Mucosa of descending colon (tissue), 3 donors: ENCODE measurements at places on chromosomes 7 and 10.

GRCh38 chr10:125441151-125441550, 241.8 kb downstream of the TEX36 start:
- no peak for DNase-seq

DNA sequence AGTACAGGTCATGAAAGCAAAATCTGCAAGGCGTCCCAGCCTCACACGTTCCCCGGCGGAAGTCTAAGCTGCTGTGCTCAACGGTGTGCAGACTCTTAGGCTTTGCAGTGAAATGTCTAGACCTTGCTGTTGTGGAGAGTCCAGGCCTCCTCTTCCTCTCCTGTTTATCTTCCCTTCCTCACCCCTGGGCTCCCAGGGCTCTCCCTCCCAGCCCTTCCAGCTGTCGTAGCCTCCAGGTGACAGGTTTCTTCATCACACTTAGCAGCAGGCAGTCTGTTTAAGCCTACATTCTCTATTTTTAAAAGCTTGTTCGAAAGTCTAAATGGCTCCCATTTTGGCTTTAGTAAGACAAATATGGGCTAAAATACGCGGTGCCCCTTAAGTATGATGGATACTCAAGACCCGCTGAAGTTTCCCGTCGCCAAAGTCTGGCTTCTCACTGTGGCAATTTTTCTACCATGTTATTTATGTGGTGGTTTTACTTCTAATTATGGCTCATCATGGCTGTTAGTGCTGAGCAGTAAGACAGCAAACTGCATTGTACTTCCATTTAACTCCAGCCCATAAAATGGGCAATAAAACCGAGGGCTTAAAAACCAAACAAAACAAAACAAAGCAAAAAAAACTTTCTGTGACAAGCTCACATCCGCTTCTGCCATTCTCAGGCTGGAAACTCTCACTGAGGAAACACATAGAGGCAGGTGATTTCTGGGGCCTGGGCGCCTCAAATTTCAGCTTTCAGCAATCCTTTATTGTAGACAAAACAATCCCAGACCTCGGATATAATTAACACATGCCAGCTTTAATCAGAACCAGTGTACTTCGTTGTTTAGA, 243.2 kb downstream of the SNX10 start:
- no peak for DNase-seq

GRCh38 chr10:43186150-43186549, 47.9 kb downstream of the CSGALNACT2 start:
- DNase-seq, result no peak

DNA sequence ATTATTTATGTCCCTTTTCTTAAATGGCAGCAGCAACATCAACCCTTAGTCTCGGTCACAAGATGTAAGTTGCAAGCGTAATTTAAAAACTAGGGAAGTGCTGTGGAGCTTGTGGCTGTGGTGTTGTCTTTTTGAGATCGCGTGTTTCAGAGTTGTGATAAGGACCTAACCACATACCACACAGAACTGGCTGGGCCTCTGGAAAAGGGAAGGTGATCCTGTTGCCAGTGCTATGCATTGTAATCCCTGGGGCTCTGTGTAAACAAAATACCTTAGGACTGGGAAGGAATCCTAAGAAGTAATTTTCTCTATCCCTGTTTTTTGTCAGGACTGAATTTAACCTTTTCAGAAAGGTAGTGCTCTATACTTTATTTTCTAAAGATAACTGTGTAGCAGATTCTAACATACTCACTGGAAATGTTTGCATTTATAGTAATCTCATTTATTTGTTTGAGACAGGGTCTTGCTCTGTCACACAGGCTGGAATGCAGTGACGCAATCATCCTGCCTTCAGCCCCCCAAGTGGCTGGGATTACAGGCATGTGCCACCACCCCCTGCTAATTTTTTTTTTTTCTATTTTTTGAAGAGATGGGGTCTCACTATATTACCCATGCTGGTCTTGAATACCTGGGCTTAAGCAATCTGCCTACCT, 60.4 kb downstream of the INPP5F start:
- DNase-seq, result no peak

- DNase-seq, result no peak
Observed at GRCh38 chr7:40935435-40935834, 767.5 kb downstream of the INHBA start.

DNA sequence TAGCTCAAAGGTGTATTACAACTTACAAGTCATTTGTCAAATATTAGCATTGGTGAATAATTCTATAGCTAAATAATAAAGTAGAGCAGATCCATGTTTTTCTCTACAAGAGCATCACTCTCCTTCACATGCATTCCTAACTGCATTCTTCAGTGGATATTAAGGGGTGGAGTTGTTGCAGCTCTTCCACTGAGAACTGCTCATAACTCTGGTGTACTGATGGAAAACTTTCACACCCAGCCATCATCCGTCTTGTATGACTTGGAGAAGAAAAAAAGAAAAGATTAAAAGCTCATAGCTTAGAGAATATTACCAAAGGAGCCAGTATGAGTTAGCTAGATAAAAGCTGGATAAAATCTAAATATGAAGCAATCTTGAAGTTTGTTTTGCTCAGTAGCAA, 10.2 kb upstream of the FAM13C start:
- no peak for DNase-seq

- DNase-seq, result no peak
Observed at GRCh38 chr10:120428754-120429153, 28.3 kb upstream of the PLPP4 start.

GRCh38 chr10:98478430-98479222, 31.9 kb upstream of the HPS1 start:
- no peak for DNase-seq

- no peak for DNase-seq
Observed at GRCh38 chr10:71025535-71025934, 137.2 kb upstream of the PCBD1 start.

DNA sequence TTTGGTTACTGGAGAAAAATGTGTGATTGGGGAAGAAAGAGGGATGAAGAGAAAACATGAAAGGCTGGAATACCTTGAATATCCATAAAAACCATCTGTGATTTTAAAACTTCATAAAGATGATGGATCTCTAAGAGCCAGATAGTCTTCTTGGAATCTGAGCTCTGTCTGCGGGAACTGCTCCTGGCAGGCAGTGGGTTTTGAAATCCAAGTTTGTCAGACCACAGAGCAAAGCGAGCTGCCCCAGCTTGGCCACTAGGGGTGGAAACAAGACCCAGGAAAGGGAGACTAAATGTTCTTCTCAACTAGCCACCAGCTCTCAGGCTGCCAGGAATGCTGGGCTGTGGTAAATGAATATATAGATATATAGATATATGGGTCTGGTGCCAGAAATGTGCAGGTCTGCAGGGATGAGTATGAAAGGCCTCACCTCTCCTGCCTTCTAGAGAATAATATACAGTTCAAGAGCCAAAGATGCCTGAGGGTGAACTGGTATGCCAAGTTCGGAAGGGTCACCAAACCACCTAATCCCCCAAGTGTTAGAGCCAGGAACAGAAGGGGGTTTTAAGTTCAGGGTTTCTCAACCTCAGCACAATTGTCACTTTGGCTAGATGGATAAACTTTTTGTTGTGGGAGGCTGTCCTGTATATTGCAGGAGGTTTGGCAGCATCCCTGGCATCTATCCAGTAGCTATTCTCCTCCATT, 208.8 kb downstream of the KCNMA1 start:
- no peak for DNase-seq

- DNase-seq, result no peak
Observed at GRCh38 chr10:132892004-132892403, 50.4 kb downstream of the CFAP46 start.

DNA sequence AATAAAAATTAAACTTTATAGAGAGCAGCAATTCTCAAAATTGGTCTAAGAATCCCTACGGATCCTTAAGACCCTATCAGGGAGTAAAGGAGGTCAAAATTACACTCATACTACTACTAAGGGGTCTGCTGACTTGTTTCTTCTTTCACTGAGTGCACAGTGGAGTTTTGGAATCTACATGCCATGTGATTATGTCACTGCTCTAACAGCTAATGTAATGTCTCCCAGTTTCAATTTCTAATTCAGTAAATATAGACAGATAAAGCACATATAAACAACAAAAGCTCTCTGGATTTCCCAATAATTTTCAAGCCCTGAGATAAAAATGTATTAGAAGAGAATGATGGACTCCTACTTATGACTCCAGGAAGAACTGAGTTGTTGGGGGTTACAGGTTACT, 74.6 kb downstream of the WAPL start:
- DNase-seq, result no peak

DNA sequence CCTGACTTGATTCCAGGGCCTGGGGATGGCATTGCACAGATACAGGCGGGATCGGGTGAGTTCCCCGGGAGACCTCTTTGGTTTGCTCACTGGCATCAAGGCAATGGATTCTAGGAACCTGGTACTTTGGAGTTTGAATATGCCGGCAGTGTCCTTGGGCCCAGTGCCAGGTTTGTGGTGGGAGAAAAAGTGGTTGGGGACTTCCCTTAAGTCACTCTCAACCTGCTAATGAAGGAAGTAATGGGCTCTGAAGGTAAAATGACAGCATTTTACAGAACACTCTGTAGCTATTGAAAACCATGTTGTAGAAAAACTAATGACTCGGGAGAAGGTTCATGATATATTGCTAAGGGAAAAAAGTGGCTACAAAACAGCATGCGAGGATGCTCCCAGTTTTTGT, 129.9 kb downstream of the CFAP58 start:
- DNase-seq, result no peak

GRCh38 chr7:31811650-31812461, 124.8 kb downstream of the PPP1R17 start:
- peak; percentile 4 for DNase-seq

- DNase-seq, result no peak
Observed at GRCh38 chr7:44645696-44646095, 39.3 kb downstream of the OGDH start.

DNA sequence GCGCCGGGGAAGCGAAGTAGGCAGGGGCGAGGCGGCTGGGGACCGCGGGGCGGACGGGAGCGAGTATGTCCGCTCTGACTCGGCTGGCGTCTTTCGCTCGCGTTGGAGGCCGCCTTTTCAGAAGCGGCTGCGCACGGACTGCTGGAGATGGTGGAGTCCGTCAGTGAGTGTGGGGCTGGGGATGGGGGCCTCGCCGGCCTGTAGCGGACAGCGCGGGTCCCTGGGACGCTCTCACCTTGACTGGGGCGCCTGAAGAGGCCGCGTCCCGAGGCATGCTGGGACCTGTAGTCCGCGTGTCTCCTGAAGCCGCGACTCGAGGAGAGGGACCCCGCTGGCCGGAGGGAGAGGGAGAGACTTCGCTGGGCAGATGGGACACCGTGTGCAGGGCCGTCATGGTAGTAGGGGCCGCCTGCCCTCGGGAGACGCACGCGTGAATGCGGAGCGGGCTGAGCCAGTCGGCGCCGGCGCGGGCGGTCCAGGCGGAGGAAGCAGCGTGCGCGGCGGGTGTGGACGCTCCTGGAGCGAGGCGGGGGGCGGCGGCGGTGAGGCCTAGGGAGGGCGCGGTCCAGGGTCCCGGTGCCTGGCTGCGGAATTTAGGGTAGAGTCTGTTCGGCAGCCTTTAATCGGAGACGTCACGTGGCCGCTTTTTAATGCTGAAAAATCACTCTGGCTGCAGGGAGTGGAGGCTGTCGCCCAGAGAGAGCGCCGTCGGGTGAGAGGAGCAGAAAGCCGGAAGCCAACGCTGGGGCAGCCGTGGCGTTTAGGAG, at the start of gene NDUFB2:
NDUFB2 (plus strand) TSS at position 29 of the 767 bp plus-strand sequence; CDS start at position 66, 37 bp downstream.
- peak; percentile 83 for DNase-seq

DNA sequence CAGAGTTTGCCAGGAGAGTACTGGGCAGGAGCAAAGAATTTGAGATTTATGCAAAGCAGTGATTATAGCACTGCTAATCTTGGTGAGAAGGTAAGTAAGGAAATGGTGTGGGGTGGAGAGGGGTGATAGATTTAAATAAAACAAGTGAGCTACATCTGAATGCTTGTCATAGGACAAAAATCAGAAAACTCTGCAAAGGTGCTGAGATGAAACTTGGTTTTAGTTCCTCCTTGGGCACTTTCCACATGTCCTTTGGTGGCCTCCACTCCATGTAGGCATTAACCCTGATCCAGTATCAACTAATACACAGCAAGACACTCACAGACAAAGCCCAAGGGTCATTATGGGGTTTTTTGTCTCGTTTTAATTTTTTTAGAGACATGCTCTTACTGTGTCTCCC, 25.7 kb upstream of the FAM107B start:
- DNase-seq, result no peak

- no peak for DNase-seq
Observed at GRCh38 chr7:101180130-101180755, at the start of gene NAT16. NAT16 (minus strand) TSS chr7:101180293; CDS start chr7:101174807, 5,486 bp downstream.

DNA sequence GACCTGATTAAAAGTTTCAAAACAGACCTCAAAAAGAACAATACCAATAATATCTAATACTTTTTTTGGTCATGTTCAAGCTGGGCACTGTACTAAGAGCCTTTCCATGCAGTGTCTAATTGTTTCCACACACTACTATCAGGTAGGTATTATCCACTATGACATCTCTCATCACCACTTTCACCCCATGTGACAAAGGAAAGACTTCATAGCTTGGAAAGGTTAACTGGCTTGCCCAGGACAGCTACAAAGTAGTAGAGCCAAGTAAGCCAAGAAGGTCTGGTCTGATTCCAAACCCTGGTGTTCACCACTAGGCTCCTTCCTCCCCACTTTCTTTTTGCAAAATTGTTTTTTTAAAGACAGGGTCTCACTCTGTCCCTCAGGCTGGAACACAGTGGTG, 400.5 kb downstream of the KCNMA1 start:
- DNase-seq, result no peak

DNA sequence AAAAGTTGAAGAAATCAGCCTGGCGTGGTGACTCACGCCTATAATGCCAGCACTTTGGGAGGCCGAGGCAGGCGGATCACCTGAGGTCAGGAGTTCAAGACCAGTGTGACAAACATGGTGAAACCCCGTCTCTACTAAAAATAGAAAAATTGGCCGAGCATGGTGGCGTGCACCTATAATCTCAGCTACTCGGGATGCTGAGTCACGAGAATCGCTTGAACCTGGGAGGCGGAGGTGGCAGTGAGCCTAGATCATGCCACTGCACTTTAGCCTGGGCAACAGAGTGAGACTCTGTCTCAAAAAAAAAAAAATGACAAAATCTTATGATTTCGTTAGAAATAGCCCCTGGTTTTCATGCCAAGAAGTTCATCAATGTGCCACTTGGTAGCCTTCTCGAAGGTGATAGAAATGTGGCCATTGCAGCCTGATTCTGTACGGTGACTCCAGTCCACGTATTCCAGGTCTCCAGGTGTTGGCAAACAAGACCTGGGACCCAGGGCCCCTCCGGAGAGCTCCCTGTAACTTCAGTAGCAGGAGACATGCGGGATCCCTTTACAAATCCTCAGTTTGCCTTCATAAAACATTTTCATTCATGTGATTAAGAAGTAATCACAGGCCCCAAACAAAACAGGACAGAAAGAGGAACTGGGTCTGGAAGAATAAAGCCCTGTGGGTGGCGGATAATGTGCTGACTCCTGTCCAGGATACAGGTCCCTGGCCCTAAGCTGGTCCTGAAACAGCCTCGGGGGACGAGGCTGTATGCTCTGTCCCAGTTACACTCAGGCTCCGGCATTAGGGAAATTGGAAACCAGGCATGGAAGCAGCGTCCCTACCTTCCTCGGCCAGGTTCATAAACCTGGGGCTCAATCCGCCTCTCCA, 207.3 kb upstream of the SH2B2 start:
- DNase-seq, result no peak
